Stimulated activated CD4-positive, alpha-beta T cell treated with anti-CD3 and anti-CD28 coated beads, Interleukin-12 subunit alpha, Interleukin-12 subunit beta, amount 100 ng/mL, for 48 hours (primary cell): ENCODE measurements at places on chromosomes 1 and 21.

- no peak for DNase-seq
These were observed 42.9 kb downstream of the STYXL2 start for GRCh38 chr1:167136806-167137205.

DNA sequence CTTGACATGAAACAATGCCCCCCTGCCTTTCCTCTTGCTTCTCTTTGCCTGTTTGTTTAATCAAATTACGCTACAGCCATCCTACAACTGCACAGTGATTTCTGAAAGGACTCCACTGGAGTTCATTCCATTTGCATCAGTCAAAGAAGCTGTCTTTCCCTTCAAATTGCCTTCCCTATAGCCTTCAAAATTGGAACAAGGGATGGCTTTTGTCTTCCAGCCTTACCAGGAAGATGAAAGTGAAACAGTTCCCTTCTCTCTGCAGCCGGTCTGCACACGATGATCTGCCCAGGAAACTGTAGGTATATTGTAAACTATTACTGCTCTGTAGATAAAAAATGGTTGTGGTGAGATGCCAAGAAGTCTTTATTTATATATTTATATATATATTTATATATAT, 65.6 kb upstream of the ETS2 start:
- no peak for DNase-seq

DNA sequence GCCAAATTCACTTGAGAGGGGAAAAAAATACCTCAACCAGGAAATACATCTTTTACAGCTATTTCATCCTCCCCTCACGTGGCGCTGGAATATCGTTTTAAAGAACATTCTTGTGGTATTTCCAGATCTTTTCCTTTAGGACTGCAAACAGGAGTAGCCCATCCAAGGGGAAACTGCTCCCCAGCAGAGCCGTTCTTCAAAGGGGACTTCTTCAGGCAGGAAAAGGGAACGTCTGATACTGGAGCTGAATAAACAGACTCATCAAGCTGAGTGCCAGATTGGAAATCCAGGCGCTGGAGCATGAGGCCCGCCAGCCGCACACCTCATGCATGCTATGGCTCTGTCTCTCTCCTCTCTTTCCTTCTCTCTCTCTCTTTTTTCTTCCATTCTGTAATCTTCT, 34.0 kb upstream of the PROX1 start:
- no peak for DNase-seq

GRCh38 chr21:24294171-24294570, 1313.1 kb downstream of the MRPL39 start:
- DNase-seq = no peak

- DNase-seq = no peak
These were observed 148.6 kb downstream of the TIAM1 start for GRCh38 chr21:31195334-31196015.

GRCh38 chr1:115450501-115451040, 112.5 kb upstream of the NGF start:
- no peak for DNase-seq

DNA sequence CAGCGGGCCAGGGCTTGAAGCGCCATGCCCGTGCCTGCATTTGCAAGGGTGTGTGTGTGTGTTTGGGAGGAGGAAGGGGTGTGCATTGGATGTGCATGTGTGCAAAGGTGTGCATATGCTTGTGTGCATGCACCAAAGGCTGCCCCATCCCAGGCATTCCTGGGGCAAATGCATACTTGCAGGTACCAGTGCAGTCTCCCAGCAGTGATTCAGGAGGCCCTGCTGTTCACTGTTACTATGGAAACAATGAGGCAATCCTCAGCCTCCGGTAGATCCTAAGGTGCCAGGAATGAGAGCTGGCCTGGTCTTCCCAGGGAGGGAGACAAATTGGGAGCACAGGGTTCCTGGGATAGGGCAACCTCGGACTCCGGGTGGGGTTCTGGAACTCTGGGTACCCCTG, 7.5 kb upstream of the FNDC5 start:
- DNase-seq = no peak

DNA sequence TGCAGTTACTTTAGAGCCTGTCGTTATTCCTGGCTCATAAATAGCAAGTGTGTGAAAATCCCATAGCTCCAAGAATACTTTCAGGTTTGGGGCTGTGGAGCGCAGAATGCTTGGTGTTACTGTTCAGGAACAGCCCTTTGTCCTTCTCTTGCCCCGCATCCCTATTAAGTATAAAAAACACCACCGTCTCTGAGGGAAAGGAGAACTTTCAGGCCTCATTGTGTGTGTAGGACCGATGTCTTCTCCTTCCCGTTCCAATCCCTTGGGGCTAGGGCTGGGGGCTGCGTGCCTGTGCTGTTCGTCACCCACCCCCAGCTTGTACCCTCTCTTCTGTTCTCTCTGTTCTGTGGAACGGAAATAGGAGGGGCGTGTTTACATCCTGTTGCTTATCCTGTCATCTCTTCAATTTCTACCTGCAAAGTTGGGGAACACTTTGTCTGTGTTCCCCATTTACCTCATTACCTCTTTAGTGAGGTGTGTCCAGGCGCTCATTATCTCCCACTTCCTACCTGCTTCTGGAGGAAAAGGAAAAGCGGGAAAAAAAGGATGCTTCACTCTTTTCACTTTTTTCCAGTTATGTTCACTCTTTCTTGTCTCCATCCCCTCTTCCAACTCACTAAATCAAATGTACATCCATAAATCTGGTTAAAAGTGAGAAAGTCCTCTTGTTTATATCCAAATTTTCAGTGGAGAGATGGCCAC, 788 bp upstream of the TXNIP start:
- DNase-seq = no peak

- DNase-seq = no peak
These were observed 42.0 kb upstream of the PADI2 start for GRCh38 chr1:17161137-17161740.

GRCh38 chr1:4986306-4986705, 331.9 kb downstream of the AJAP1 start:
- no peak for DNase-seq

DNA sequence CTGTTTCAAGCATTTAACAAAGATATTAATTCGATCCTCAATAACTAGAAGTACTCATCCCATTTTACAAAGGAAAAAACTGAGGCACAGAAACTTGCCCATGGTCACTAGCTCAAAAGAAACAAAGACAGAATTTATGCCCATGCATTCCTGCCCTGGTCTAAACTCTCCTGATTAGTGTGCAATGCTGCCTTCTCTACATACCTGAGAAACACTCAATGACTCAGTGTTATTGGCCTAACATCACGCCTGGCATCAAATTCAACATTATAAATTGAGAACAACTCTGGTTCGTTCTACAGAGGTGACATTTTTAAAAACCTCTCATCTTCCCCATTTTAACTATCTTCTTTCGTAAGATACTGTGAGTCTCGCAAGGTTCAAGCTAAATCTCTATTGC, 5.2 kb downstream of the APP start:
- DNase-seq = no peak

- DNase-seq = no peak
These were observed 33.4 kb downstream of the RGS7 start for GRCh38 chr1:241323514-241324195.

GRCh38 chr1:162168261-162168660, 98.8 kb downstream of the NOS1AP start:
- DNase-seq = no peak

- no peak for DNase-seq
These were observed 28.5 kb upstream of the LRRC8C start for GRCh38 chr1:89604414-89604735.

GRCh38 chr1:245457562-245457961, 302.8 kb downstream of the KIF26B start:
- DNase-seq = no peak

DNA sequence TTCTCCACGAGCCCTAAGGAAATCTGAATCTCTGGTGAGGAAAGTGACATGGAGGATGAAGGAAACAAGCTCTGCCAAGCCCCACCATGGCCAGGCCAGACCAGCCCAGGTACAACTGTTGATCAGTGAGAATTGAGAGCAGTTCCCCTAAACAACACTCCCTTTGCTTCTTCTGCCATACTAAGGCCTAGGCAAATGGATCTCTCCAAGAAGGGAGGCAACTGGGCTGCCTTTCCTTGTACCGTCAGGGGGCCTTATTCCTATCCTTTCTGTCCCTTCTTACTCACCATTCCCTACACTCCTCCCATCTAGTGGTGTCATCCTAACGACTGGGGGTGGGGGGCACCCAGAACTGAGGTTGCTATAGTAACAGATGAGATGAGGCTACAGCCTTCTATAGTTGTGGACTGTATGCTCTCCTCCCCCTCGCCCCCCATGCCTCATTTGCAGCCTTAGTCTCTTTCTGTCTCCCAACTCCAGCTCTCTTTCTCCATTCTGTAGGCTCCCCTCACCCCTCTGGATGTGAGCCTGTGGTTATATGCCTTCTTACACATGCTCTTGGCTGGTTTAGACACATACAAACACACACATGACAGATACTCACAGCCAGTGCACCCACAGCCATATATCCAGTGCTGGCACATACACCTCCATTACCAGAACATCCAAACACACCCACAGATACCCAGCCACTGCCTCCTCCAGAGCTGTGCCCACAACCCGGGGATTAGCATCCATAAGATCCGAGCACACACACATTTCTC, 3.6 kb downstream of the PEA15 start:
- DNase-seq = no peak

DNA sequence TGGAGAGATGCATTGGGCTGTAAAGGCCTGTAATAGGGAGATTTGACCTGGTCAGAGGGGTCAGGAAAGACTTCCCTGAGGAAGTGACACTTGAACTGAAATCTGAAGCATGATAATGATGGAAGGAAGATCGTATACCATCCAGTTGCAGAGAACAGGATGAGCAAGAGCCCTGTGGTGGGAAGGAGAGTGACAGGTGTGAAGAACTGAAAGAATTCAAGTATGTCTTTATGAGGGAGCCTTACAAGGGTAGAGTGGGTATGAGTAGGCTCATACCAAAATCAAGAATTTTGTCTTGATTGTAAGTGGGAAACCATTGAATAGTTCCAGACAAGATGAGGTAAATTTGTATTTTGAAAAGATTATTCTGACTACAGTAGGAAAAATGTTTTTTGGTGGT, 129.4 kb downstream of the RASAL2 start:
- no peak for DNase-seq

GRCh38 chr1:53066891-53067738, 5.1 kb downstream of the PODN start:
- DNase-seq = no peak

- DNase-seq = no peak
These were observed 67.4 kb upstream of the DMRTA2 start for GRCh38 chr1:50490640-50491039.

DNA sequence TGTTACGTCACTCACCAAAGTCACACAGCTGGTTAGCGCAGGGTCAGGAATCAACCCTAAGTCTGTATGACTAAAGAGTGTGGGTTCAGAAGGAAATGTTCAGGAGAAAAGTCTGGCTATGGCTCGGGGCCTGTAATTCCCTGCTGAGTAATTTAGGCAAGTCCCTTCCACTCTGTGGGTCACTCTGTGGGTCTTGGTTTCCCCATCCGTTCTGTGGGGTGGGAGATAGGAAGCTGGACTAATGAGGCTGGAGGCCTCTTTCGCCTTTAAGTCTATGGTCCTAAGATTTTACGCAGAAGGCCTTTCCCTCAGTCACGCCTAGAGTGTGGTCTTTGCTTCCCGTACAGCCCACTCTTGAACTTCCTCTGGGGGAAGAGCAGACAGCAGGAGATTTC, 14.3 kb upstream of the MED18 start:
- DNase-seq = no peak

DNA sequence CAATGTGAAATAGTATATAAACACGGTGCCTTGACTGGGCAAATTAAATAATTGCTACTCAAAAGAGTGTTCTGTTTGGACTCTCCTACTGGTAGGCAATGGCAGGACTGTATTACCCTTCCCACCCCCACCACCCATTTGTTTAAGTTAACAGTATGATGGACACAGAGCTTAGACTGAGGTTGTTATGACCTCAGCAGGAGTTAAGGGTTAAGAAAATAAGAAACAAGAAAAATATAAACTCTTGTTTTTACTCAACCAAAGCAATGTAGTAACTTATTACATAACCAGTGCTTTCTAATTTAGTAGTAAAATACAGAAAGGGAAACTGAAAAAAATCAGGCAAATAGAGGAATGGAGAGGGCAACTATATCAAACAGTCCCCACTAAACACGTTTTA, 19.9 kb upstream of the SERPINC1 start:
- no peak for DNase-seq

GRCh38 chr1:3735027-3735681, 17.1 kb upstream of the CCDC27 start:
- no peak for DNase-seq

DNA sequence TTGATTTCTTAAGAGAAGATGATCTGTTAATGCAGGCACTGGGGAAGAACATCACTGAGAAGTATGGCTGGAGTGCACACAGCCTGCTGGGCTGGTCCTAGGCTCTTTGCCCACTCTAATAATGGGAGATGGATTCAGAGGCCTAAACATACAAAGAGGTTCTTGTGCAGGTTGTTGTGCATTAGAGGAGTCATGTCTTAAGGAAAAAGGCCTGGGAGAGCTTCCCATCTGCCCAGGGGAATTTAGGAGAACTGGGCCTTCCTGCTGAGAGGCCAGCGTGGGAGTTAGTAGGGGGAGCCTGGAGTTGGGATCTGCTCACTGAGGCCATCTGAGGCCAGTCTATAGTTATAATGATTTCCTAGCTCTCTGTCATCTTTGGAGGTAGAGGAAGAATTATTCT, 126.7 kb downstream of the TLR5 start:
- DNase-seq = no peak

- no peak for DNase-seq
These were observed 18.4 kb downstream of the TTC34 start for GRCh38 chr1:2783069-2783434.

- DNase-seq = no peak
These were observed 857.0 kb downstream of the LTN1 start for GRCh38 chr21:28135646-28136045.

GRCh38 chr21:28207436-28208173, 785.1 kb downstream of the LTN1 start:
- DNase-seq = no peak

- no peak for DNase-seq
These were observed 24.1 kb downstream of the PTGER3 start for GRCh38 chr1:71023515-71023914.

DNA sequence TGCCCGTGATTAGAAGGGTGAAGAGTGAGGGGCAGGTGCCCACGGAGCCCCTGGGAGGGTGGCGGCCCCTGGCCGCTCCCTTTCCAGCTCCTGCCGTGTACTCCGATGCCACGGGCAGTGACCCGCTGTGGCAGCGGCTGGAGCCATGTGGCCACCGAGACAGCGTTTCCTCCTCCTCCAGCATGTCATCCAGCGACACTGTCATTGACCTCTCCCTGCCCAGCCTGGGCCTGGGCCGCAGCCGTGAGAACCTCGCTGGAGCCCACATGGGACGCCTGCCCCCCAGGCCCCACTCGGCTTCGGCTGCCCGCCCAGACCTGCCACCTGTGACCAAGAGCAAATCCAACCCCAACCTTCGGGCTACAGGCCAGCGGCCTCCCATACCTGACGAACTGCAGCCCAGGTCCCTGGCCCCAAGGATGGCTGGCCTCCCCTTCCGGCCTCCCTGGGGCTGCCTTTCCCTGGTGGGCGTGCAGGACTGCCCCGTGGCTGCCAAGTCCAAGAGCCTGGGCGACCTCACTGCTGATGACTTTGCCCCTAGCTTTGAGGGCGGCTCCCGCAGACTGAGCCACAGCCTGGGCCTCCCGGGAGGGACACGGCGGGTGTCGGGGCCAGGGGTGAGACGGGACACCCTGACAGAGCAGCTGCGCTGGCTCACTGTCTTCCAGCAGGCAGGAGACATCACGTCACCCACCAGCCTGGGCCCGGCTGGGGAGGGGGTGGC, 22.0 kb downstream of the PANK4 start:
- no peak for DNase-seq
